ENCODE measurements at places on chromosomes 12 and 14. TPM values are rescaled to one million over a fixed set of nuclear protein-coding genes. Genes with fewer than 3 reads are reported as not detected.

GRCh38 chr14:69335371-69335771 is 62.7 kb downstream of the ERH start:
- H3K4me1 ChIP-seq = no peaks in the 10 kb centered on the region
- peaks cover 3% of the 10 kb centered on the region for H3K27me3 ChIP-seq
- no peaks in the 10 kb centered on the region for H3K36me3 ChIP-seq
- peak; percentile 68 for DNase-seq
- H3K4me3 ChIP-seq = no peak overlapping the region

Gene DLK1
- total RNA-seq = not detected

Gene PLBD1
- 5.4 TPM for total RNA-seq

Gene MORN3
- 0.77 TPM for total RNA-seq

Gene CLEC1B
- total RNA-seq = not detected

GRCh38 chr12:107912421-107913004 is 138.0 kb downstream of the ASCL4 start:
- no peaks in the 10 kb centered on the region for H3K36me3 ChIP-seq
- H3K4me1 ChIP-seq = no peaks in the 10 kb centered on the region
- H3K27me3 ChIP-seq = no peaks in the 10 kb centered on the region
- H3K27ac ChIP-seq = no peak overlapping the region

GRCh38 chr12:32140877-32141276 is 34.2 kb downstream of the BICD1 start:
- no peaks in the 10 kb centered on the region for H3K36me3 ChIP-seq
- H3K27ac ChIP-seq = no peak overlapping the region
- H3K27me3 ChIP-seq = no peaks in the 10 kb centered on the region

DNA sequence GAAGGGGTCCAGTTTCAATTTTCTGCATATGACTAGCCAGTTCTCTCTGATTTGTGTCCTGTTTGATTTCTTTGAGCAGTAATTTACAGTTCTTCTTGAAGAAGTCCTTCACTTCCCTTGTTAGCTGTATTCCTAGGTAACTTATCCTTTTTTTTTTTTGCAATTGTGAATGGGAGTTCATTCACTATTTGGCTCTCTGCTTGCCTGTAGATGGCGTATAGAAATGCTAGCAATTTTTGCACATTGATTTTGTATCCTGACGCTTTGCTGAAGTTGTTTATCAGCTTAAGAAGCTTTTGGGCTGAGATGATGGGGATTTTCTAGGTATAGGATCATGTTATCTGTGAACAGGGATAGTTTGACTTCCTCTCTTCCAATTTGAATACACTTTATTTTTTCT is 77.6 kb upstream of the NID2 start:
- peaks cover 18% of the 10 kb centered on the region for H3K27me3 ChIP-seq
- no peaks in the 10 kb centered on the region for H3K36me3 ChIP-seq
- H3K27ac ChIP-seq = no peak overlapping the region
- no peaks in the 10 kb centered on the region for H3K4me1 ChIP-seq
- no peak overlapping the region for H3K4me3 ChIP-seq

DNA sequence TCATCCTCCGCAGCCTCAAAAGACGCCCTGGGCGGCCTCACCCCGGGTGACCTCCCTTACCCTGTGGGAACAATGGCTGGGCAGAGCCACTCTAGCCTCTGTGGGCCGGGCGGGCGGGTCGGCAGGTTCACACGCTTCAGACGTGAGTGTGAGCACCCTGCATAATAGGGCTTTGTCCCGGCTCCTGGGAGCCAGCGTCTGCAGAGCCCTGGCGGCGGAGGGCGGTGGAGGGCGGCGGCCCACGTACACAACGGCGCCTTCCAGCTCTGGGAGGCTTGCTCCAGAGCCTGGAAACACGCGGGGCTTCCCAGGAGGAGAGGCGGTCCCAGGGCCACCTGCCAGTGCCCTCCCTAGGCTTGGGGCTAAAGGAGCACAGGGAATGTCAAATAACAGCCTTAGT is 205.6 kb downstream of the BCL11B start:
- H3K4me1 ChIP-seq = no peaks in the 10 kb centered on the region
- no peak overlapping the region for H3K27ac ChIP-seq
- no peak overlapping the region for H3K4me3 ChIP-seq

DNA sequence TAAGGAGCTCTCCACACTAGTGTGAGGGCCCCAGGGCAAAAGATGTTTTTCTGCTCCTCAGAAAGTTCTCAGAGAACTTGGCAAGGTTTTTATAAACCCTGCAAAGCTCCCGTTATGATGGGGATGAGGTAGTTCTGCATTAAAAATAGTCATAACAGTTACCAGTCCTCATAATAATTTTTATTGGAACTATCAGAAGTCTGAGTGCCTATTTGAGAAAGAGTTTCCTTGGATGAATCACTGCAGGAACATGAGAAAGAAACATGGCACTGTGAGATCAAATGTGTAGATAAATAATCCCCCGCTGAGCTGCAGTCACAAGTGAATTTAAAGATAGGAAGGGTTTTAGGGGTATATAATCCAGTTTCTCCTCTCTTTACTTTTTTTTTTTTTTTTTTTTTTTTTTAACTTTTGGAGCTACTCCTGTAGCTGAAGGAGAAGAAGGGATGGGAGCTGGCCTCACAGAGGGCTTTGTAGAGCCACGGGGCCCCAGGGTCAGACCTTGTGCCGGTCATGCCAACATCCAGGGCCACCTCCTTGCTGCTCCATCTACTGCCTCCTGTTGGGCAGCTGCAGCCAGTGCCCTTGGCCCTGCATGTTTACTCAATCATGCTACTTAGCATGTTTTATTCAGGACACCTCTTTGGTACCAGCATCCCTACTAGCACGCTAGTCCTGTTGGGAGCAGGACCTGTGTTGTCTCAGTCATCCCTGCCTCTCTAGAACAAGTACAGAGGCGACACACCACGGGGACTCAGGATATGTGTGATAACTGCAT is 39.5 kb downstream of the EVL start:
- H3K36me3 ChIP-seq = no peaks in the 10 kb centered on the region
- DNase-seq = peak; percentile 45
- peaks cover 12% of the 10 kb centered on the region for H3K4me1 ChIP-seq
- H3K27ac ChIP-seq = no peak overlapping the region

Gene TRMT61A
- total RNA-seq = 10.6 TPM

- peak overlapping the region; percentile 68 for H3K27ac ChIP-seq
- H3K36me3 ChIP-seq = no peaks in the 10 kb centered on the region
- peaks cover 4% of the 10 kb centered on the region for H3K27me3 ChIP-seq
- H3K4me3 ChIP-seq = no peak overlapping the region
Observed at GRCh38 chr12:11959117-11959823, 111.5 kb upstream of the BCL2L14 start.

GRCh38 chr12:54628186-54628846 is 6.4 kb downstream of the LACRT start:
- H3K27ac ChIP-seq = no peak overlapping the region
- H3K27me3 ChIP-seq = no peaks in the 10 kb centered on the region
- no peaks in the 10 kb centered on the region for H3K4me1 ChIP-seq

DNA sequence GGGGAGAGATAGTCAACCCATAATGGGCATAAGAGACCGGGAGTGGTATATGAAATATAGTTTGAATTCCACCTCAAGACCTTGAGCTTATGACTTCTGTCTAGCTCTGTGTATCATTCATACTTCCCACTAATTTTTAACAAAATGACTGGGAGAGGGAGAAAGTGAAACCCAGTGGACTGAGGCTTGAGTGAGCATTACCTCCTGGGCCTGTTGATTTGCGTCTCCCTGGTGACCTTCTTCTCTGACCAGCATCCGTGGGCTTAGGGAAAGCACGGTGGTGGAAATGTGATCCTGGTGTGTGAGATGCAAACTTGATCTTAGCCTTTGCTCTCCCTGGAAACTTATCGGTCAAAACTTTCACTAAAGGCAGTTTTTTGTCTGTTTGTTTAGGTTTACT is 207.9 kb upstream of the BCL2L14 start:
- peak; percentile 67 for DNase-seq
- no peaks in the 10 kb centered on the region for H3K27me3 ChIP-seq
- H3K27ac ChIP-seq = peak overlapping the region; percentile 19
- no peaks in the 10 kb centered on the region for H3K36me3 ChIP-seq
- no peak overlapping the region for H3K4me3 ChIP-seq

Gene P2RX2
- total RNA-seq = not detected

Gene CCDC38
- not detected for total RNA-seq

- H3K4me3 ChIP-seq = no peak overlapping the region
- peaks cover 12% of the 10 kb centered on the region for H3K4me1 ChIP-seq
- DNase-seq = no peak
Observed at GRCh38 chr12:64456119-64456518, 4.2 kb downstream of the TBK1 start.

Gene BBOF1
- total RNA-seq = 4.4 TPM

GRCh38 chr12:2051700-2052621 is 826 bp upstream of the CACNA1C start:
- peaks cover 10% of the 10 kb centered on the region for H3K27me3 ChIP-seq
- no peak overlapping the region for H3K27ac ChIP-seq
- peaks cover 4% of the 10 kb centered on the region for H3K4me1 ChIP-seq
- peak overlapping the region; percentile 65 for H3K4me3 ChIP-seq

DNA sequence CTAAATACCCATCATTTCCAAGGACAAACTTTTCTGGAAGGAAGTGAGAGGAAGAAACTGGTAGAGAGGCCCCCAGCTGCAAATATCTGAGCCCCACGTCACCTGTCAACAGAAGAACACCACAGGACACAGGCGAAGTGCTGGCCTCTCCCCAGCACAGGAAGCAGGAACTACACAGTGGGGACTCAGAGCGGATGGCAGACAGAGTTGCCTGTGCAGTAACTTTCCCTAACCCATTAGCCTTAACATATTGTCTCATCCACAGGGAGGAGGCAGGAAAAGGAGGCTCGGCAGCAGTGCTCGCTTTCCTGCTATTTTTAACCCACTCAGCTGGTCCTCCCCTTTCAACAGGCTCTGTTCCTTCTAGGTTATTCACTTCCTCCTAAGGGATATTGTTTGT is 111.5 kb upstream of the TMPO start:
- DNase-seq = no peak
- no peak overlapping the region for H3K27ac ChIP-seq
- H3K4me1 ChIP-seq = no peaks in the 10 kb centered on the region
- no peak overlapping the region for H3K4me3 ChIP-seq
- no peaks in the 10 kb centered on the region for H3K36me3 ChIP-seq
- H3K27me3 ChIP-seq = no peaks in the 10 kb centered on the region

Gene ITGB7
- total RNA-seq = 0.50 TPM

Gene ENDOU
- 0.17 TPM for total RNA-seq

Gene PDE3A
- total RNA-seq = 0.26 TPM

- H3K27ac ChIP-seq = peak overlapping the region; percentile 88
- no peaks in the 10 kb centered on the region for H3K27me3 ChIP-seq
- no peak overlapping the region for H3K4me3 ChIP-seq
- DNase-seq = peak; percentile 87
- H3K36me3 ChIP-seq = no peaks in the 10 kb centered on the region
Observed at GRCh38 chr14:61147381-61147821, 133.7 kb downstream of the TMEM30B start.

GRCh38 chr14:105413544-105413886 is 6.1 kb upstream of the MTA1 start:
- peaks cover 4% of the 10 kb centered on the region for H3K27me3 ChIP-seq
- H3K27ac ChIP-seq = no peak overlapping the region
- H3K4me1 ChIP-seq = no peaks in the 10 kb centered on the region
- no peaks in the 10 kb centered on the region for H3K36me3 ChIP-seq
- no peak for DNase-seq

Gene DNAH10
- 0.33 TPM for total RNA-seq

GRCh38 chr12:32596030-32596429 is 83.1 kb upstream of the DNM1L start:
- H3K27me3 ChIP-seq = no peaks in the 10 kb centered on the region
- H3K4me1 ChIP-seq = no peaks in the 10 kb centered on the region
- DNase-seq = no peak
- no peak overlapping the region for H3K4me3 ChIP-seq

Gene SLC25A47
- under 0.01 TPM for total RNA-seq

- H3K36me3 ChIP-seq = no peaks in the 10 kb centered on the region
- DNase-seq = peak; percentile 28
- no peak overlapping the region for H3K27ac ChIP-seq
- H3K4me3 ChIP-seq = no peak overlapping the region
- peaks cover 6% of the 10 kb centered on the region for H3K4me1 ChIP-seq
Observed at GRCh38 chr12:58452546-58452945, 467.8 kb downstream of the LRIG3 start.

Gene AMIGO2
- total RNA-seq = 2.3 TPM

DNA sequence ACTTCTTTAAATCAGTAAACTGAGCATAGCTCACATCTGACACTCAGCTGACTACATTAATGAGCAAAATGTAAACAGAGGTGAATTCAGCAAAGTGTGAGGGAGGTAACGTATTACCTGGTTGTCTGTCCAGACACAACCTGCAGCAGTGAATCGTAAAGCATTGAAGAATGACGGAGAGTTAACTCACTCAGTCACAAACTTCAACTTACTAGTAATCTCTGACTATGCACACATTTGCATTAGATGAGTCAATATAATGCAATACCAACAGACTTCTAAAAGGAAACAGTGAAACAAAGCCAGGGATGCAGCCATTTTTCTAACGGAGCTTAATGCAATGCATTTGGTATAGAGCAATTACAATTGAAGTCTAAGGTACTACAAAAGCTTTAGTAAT is 40.0 kb downstream of the STX2 start:
- H3K4me1 ChIP-seq = no peaks in the 10 kb centered on the region
- DNase-seq = no peak
- H3K27ac ChIP-seq = no peak overlapping the region
- H3K27me3 ChIP-seq = no peaks in the 10 kb centered on the region
- H3K36me3 ChIP-seq = peaks cover 4% of the 10 kb centered on the region

Gene CLEC7A
- not detected for total RNA-seq

GRCh38 chr12:63843254-63843720 is 1.2 kb upstream of the SRGAP1 start:
- no peaks in the 10 kb centered on the region for H3K27me3 ChIP-seq
- peaks cover 5% of the 10 kb centered on the region for H3K4me1 ChIP-seq
- H3K36me3 ChIP-seq = peaks cover 2% of the 10 kb centered on the region
- peak overlapping the region; percentile 95 for H3K27ac ChIP-seq
- H3K4me3 ChIP-seq = peak overlapping the region; percentile 61

Gene PRH2
- not detected for total RNA-seq

GRCh38 chr12:103840462-103840875 is 565 bp downstream of the NT5DC3 start:
- peak overlapping the region; percentile 44 for H3K27ac ChIP-seq
- no peaks in the 10 kb centered on the region for H3K27me3 ChIP-seq
- peaks cover 3% of the 10 kb centered on the region for H3K4me1 ChIP-seq

Gene BICD1
- 10.0 TPM for total RNA-seq

Gene DHRS2
- total RNA-seq = not detected

- H3K27ac ChIP-seq = no peak within 1 kb of the TSS
- peak within 1 kb of the TSS; percentile 29 for H3K4me3 ChIP-seq
- DNase-seq = peak; percentile 20
- H3K4me1 ChIP-seq = no peaks in the 10 kb centered on the region
- no peaks in the 10 kb centered on the region for H3K27me3 ChIP-seq
Observed at GRCh38 chr14:80211153-80212022, at the start of gene DIO2. Gene DIO2, minus strand, starts transcription at chr14:80211504. Its CDS starts 32 bp downstream, at chr14:80211472.

Data from fibroblast of lung (primary cell).